ENCODE measurements at places on chromosomes 7 and 10.

DNA sequence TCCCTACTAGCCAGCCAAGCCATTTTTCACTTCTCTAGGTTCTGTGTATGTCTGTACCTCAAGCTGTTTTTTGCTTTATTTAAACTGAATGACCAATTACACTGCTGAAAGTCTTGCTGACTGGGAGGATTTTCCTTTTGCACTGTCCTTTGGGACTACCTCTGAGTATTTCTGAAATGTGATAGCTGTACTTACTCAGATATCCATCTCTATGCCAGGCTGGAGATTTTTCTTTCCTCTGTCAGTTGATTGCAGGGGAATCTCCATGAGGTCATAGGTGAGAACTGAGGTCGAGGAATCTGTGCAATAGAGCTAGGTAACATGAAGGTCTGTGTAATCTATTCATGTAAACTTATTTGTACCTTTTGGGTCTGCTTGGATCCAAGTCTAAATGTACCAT is 38.9 kb upstream of the ANKRD1 start:
- DNase-seq: no peak

GRCh38 chr7:1849351-1850041 is 179.4 kb downstream of the ELFN1 start:
- DNase-seq: no peak

DNA sequence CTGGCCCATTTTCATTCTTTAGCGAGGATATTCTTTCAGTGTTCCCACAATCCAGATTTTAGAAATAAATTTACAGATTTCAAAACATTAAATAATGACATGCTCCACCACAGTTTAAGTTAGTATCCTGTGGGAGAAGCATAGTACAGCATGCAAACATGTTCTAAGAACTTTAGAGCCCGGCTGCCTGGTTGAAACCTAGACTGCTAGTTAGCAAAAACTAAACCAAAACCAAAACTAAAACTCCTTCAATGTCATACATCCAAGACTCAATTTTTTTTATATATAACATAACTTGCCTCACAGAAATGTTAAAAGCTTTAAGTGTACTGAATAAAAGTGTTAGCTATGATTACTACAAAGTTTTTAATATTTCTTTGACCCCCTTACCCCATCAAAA is 17.0 kb downstream of the TRA2A start:
- DNase-seq: no peak

- DNase-seq: peak; percentile 7
These were observed 1050.7 kb downstream of the SORCS3 start for GRCh38 chr10:105691811-105692210.

GRCh38 chr7:5661942-5662341 is 119.5 kb downstream of the RNF216 start:
- DNase-seq: no peak

DNA sequence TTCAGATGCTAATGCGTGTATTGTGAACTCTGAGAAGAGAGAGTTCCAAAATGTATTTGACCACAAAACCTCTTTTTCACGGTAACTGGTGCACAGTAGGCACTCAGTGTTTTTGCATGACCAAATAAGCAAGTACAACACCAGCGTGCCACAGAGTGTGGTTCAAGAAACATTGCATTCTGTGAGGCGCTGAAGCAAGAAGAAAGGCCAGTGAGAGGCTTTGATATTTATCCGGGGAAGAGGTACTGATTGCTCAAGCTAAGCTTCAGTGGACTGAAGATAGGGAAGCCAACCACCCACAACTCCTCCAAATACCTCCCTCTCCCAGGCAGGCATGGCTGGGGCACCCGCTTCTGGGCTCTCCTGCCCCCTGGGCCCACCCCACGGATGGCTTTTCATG is 611.2 kb downstream of the SDK1 start:
- DNase-seq: no peak

DNA sequence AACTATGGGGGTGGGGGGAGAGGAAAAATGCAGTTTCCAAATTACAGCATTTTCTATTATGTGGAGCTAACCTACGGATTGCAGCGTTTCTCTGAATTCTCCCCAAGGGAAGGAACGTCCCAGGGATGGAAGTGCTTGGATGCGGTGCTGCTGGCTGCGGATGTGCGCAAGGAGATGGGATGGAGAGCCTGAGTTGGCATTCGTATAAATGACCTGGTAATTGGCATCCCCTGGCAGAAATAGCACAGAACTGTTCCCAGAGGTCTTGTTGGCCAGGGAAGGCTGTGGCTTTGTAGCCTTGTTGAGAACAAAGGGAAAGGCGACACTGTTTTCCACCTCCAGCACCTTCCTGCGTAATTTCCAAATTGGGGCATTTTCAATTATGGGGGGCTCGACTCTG is 2.7 kb downstream of the ORAI2 start:
- DNase-seq: no peak

DNA sequence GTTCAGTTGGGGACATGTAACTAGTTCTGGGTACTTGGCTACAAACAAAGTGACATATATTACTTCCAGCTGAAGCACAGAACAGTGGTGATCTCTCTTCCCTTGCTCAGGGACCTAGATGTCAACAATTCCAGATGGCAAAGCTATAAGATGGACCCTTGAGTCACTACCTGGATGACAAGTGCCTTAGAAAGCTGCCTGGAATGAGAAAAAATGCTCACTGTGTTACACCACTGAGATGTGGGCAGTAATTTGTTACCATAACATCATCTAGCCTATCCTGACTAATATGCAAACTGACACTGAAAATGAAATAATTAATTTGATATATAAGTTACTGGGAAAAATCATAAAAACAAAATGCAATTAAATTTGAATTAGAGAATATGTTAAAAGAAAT is 16.4 kb upstream of the CTTNBP2 start:
- no peak for DNase-seq

DNA sequence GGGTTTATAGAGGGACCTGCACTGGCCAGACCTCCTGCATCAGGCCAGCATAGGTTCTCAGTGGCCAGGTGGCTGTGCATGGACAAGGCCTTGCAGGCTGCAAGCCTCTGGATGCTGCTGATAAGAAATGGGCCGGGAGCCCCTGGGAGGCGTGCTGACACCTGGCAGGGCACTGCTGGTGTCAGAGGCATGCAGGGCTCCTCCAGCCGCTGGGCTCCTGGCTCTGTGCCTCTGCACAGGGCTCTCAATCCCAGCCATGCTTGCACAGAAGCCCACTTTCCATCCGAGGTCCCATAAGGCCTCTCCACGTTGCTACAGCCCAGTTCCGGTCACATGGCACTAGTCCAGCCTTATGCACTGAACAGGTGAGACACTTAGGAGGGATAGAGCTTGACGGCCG is 27.3 kb downstream of the ANTXRL start:
- DNase-seq: no peak

GRCh38 chr10:59991661-59992060 is 85.3 kb upstream of the CCDC6 start:
- no peak for DNase-seq

- DNase-seq: peak; percentile 89
These were observed 650 bp upstream of the TM9SF3 start for GRCh38 chr10:96587264-96588059.
